Stimulated activated naive CD4-positive, alpha-beta T cell treated with Interleukin-2 at 50 U/mL for 16 hours (primary cell): ENCODE measurements at places on chromosomes 16 and 17.

DNA sequence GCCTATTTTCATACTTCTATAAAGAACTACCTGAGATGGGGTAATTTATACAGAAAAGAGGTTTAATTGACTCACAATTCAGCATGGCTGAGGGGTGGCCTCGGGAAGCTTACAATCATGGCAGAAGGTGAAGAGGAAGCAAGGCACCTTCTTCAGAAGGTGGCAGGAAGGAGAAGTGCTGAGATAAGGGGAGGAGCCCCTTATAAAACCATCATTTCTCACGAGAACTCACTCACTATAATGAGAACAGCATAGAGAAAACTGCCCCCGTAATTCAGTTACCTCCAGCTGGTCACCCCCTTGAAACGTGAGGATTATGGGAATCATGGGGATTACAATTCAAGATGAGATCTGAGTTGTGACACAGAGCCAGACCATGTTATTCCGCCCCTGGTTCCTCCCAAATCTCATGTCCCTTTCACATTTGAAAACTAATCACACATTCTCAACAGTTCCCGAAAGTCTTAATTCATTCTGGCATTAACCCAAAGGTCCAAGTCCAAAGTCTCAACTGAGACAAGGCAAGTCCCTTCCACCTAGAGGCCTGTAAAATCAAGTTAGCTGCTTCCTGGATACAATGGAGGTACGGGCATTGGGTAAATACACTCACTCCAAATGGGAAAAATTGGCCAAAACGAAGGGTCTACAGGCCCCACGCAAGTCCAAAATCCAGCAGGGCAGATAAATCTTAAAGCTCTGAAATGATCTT lies 237.7 kb downstream of the CDH13 start:
- DNase-seq, result no peak

DNA sequence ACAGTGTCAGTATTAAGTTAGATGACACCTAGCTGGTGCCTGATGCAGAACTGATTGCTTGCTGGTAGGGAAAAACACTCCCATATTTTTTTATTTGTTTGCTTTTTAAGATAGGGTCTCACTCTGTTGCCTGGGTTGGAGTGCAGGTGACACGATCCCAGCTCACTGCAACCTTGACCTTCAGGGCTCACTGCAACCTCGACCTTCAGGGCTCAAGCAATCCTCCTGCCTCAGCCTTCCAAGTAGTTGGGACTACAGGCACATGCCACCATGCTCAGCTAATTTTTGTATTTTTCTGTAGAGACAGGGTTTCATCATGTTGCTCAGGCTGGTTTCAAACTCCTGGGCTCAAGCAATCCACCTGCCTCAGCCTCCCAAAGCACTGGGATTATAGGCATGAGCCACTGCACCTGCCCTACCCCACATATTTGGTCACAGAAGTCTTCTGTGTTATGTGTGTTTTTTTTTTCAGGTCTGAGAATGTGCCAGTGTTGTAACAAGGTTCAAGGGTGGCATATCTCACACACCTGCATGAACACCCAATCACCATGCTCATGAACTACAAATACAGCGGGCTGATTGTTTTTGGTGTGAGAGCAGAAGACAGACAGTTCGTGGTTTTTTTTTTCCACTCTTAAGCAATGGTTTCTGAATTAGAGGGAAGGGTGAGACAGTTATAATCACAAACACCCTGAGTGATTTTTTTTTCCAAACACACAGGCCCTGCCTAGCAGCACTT lies 22.8 kb downstream of the SPAG9 start:
- no peak for DNase-seq

- DNase-seq, result no peak
Observed at GRCh38 chr16:46713634-46714033, 24.2 kb downstream of the ORC6 start.

DNA sequence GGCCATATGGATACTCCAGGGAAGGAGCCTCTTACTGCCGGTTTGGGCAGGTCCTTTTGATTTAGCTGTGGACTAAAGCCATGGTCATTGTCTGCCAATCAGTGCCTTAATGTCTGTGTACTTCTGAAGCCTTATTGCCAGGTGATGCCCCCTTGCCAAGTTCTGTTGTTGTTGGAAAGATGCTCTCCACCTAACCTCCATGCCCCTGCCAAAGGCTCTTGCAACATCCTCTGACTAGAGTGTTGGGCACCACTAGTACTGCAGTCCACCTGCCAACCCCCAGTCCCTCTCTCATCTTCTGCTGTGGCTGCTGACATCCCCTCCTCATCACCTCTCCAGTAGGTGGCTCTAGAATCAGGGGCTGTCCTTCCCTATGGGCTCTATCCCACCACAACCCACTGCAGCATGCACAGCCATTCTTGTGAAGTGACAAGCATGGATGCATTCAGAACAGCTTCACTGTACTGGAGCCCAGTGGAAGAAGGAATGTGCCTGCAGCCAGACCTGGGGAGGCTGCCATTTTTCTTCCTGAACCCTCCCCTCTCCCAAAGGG lies 375.3 kb upstream of the CDH5 start:
- DNase-seq, result no peak

- DNase-seq, result no peak
Observed at GRCh38 chr16:58451945-58452401, 48.0 kb upstream of the NDRG4 start.

DNA sequence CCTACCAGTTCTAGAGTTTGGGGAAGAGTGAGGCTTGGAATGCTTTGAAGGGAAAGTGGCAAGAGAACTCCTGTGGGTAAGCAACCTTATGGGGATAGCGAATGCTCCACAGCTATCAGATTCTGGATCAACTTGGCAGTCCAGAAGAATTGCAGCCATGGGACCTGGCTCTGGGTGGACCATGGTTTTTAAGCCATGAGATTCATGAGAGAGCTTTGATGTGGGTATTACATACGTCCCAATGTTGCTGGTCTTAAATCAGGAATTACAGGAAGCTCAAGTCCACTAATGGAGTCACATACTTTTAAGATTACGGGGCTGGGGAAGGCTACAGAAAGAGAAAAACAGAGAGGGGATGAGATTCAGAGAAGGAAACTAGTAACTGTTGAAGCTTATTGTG lies 142.5 kb upstream of the ELAC2 start:
- DNase-seq, result no peak

DNA sequence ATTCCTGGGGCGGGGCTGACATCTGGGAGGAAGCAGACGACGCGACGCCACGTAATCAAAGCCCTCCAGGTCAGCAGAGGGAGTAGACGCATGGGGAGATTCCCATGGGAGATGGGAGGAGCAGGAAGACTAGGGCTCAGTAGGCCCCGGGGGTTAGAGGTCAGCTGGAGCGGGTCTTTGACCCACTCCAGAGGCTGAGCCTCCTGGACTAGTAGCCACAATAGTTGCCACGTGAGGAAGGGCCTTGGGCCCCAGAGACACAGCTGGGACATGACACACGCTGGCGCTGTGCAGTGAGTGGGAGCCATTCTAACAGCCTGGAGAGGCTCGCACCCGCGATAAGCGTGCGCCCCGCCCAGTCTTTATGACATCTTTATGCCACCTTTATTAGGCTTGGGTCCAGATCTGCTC lies 95.7 kb upstream of the AMZ2 start:
- DNase-seq, result no peak

DNA sequence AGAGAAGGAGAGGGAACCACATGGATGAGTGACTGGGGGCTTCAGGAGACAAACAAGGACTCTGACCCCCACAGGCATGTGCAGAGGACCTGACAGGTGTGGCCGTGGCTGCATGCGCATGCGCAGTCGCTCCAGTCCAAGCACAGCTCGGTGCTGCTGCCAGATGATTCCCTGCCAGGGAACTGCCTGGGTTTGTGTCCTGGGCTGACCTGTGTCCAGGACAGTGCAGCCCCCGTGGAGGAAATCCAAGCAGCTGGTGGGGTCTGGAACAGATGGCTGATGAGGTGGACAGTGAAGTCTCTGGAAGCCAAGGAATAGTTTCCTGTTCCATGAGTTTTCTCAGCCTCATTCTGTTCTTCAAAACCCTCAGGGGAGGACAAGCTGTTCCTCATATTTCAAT lies 27.3 kb downstream of the LASP1 start:
- DNase-seq, result no peak

- no peak for DNase-seq
Observed at GRCh38 chr17:14831491-14831890, 433.6 kb downstream of the PMP22 start.

GRCh38 chr16:78629173-78629572 lies 529.7 kb downstream of the WWOX start:
- no peak for DNase-seq

DNA sequence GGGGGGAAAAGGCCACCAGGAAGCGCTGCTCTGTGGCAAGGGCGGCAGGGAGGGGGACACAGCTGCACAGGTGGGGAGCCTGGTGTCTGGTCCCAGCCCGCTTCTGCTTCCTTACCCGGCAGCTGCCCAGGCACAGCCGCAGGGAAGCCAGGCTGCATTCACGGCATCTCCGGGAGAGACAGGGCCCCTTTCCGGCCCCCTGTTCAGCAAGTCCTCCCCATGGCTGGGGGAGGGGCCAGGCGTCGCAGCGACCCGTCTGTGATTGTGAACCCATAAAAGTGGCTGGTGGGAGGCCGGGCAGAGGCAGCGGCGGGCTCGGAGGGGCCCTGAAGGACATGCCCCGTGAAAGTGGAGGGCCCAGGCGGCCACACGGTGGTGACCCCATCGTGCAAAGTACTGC lies 28.7 kb downstream of the SOX8 start:
- no peak for DNase-seq

DNA sequence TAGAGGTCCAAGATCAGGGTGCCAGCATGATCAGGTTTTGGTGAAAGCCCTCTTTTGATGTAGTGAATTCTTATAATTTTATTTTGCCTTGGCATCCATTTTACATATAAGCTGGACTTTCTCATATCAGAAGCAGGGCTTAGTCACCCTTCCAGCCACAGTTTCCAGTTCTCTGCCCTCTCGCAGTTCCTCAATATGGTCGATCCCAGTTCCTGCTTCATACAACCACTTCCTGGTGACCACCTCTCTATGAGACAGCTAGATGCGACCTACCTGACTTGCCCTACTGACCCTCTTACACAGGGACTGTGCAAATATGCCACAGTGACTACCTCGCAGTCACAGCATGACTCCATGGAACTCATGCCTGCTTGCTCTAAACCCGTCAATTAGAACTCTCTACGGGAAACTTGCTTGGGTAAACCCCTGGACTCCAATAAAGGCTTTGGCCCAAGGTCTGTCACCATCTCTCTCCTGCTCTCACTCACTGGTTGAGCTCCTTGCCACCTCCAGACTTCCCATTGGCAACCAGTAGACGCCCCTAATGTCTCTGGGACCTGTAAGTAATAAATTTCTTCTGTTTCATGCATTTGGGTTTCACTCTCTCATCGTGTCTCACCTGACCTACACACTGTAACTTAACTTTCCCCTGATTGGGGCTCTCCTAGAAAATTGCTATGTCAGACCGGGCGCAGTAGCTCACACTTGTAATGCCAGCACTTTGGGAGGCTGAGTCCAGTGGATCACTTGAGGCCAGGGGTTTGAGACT lies 21.4 kb downstream of the CD300LG start:
- no peak for DNase-seq

DNA sequence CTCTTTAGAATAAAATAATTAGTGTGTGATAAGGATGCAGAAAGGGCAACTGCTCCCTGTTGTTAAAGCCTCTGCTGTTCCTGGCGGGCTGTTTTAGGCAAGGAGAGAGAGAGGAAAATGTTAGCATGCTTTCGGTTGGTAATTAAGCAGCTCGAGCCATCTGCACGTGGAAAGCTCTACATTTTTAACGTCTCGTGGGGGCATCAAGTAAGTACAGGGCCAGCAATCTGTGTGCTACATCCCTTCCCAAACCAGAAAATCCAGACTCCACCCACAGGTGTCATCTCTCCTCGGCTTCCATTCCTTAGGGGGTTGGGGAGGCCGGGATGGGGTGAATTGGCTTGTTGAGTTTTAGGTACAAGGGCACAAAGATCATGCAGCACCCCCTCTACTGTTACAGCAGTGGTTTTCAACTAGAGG lies 62.4 kb upstream of the MARCHF10 start:
- DNase-seq, result no peak

GRCh38 chr17:77493238-77493820 lies 352.6 kb downstream of the SEC14L1 start:
- no peak for DNase-seq

DNA sequence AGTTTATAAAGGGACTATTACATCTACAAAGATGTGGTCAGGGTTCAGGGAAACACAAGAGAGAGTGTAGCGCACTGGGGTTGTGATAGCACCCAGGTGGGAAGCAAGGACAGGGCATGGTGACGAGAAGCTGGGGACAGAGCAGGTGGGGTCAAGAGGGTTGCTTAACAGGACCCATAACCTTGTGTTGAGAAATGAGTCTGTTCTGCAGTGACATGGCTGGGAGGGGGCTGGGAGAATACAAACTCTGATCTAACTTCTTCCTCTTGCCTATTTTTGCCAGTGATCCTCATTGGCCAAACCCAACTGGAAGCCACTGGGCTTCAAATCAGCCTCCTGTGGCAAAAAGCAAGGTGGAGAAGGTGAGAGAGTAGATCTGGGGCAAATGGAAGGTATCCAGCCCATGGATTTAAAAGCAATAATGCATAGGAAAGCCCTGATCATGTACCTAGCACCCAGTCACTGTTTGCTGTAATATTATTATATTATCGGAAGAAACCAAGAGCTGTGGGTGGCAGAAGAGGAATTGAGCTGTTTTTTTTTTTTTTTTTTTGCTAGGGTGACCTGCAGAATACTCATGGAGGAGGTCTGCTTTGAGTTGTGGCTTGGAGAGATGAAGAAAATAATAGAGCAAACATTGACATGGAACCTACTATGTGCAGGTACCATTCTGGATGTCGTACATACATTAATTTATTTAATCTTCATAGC lies 76.9 kb upstream of the ZFHX3 start:
- no peak for DNase-seq

DNA sequence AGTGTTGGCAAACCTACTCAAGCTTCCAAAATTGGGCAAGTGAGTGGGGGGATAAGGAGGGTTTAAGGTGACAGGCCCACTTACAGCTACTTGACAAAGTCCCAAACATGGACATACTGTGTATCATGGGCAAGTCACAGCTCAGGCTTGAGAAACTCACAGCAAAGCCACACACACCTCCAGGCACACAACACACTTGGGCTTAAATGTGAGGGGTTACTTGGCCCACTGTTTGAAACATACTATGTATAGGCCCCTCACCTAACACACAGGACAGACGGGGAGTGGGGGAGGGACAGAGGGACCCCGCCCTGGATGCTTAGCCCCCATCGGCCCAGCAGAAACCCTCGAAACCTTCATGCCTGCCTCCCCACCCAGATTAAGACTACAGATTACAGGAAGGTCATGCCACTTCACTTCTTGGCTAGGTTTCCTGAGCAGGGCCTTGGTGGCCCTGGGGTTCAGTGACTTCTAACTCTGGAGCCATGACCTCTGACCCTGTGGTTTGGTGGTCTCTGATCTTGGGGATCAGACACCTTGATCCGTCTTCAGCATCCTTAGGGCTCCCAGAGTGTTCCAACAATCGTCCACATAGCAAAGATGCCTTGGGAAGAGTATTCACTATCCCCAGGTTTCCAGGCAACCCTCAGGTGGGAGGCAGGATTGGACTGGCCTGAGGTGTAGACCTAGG lies 2.3 kb upstream of the SAMD14 start:
- no peak for DNase-seq
